ENCODE measurements at places on chromosomes 7 and 10. TPM values are rescaled to one million over a fixed set of nuclear protein-coding genes. Genes with fewer than 3 reads are reported as not detected.

GRCh38 chr10:11332846-11333245 lies 278.6 kb downstream of the USP6NL start:
- DNase-seq: no peak

- DNase-seq: no peak
Observed at GRCh38 chr10:22824520-22824919, 103.3 kb upstream of the ARMC3 start.

DNA sequence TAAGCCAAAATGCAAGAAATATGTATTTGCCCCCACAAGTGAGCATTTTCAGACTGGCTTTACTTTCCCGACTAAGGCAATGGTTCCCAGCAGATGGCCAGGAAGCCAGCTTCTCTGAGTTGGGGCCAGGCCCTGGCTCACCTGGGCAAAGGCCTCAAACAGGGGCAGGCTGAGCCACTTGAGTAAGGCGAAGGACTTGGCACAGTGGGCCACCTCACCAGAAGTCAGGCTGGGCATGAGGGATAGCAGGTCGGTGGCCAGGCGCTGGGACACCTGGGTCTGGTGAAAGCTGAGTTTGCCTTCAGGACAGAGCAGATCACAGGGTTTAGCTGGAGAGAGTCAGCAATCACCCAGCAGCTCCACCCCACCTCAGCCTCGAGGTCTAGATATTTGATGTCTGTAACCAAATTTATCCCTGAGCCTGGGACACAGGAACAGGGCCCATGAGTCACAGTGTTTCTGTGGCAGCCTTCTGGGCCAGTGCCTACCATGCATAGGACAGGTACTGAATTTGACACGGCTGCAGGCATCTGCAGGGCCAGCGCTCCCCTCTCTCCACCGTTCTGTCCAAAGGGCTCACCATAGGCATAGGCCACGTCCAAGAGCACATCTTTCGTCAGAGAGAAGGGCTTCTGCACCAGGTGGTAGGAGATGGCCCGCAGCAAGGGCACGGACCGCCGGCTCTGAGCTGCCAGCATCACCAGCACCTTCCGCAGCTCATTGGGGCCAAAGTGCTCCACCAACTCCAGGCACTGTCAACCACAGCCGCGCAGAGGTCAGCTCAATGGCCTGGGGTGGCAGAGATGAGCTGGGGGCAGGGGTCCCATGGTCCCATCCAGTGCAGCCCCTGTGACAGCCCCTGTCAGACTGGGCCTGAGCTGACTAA lies 7.3 kb downstream of the TBRG4 start:
- no peak for DNase-seq

DNA sequence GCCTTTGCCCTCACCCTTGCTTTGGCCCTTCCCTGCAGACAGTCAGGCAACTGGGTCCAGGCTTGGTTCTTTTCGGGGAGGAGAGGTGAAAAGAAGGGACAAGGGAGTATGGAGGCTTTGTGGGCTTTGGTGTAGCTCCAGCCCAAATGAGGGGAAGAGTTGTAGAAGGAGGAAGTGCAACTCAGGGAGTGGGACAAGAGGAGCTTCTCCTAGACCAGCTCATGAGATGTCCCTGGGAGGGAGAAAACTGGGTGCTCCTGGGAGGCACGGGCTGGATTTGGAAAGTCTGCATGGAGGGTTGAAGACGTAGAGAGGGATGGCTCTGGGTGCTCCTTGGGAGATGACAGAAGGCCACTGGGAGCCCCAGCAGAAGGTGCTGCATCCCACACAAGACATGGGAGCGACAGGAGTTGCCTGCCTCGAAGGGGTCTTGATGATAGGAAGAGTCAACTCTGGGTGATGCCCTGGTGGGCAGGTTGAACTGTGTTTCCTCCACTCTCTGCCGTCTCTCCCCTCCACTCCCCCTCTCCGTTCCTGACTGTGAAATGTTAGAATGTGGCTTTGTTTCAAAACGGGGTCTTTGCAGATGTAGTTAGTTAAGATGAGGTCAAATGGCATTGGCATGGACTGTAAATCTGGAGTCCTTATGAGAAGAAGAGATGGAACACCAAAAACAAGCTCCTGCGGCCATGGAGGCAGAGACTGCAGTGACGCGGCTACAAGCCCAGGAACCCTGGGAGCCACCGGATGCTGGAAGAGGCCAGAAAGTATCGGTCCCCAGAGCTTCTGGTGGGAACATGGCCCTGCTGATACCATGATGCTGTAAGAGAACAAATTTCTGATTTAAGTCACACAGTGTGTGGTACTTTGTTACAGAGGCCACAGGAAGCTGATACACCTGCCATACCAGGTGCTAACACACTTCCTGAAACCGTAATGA lies 298.5 kb downstream of the GLRX3 start:
- no peak for DNase-seq

DNA sequence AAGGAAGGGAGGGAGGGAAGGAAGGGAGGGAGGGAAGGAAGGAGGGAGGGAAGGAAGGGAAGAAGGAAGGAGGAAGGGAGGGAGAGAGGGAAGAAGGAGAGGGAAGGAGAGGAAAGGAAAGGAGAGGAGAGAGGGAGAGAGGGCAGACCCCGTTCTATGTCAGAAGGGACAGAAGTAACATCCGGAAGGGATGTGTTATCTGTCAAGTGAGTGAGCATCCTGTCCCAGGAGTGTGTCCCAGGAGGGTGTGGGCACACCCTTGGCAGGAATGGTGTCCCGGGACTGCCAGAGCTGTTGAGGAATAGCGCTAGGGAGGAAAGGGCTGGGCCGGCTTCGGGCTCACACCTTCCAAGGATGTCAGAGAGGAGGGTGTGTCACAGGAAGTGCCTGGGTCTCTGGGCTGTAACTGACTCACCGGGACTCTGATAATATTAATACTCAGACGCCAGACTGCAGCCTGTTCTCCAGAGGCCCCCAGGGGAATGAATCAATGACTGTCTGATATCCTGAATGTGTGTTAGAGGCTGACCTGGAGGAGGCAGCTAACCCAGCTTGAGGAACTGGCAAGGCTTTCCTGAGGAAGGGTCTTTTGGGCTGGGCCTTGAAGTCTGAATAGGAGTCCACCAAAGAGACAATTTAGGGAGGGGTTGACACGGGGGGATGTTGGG lies 125.6 kb upstream of the TNRC18 start:
- DNase-seq: no peak

GRCh38 chr7:50801907-50802306 lies 19.2 kb upstream of the GRB10 start:
- no peak for DNase-seq

DNA sequence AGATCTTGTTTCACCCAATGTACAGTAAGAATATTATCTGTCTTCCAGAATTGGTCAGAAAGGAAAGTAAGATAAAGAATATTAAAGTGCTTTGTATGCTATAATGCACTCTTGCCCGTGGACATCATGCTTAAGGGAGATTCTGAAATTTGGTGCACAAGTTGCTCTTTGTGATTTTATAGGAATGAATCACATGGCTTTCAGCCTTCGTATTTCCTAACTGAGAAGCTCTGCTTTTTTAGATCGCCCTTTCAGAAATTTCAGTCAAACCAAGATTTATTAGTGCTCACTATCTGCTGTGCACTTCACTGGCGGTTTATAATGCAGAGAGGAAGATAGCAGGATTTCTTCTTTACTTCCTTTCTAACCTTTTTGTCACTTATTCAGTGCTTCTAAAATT lies 1248.5 kb upstream of the LRRN3 start:
- no peak for DNase-seq

GRCh38 chr10:77409697-77410471 lies 227.7 kb downstream of the KCNMA1 start:
- DNase-seq: no peak

GRCh38 chr7:1214516-1214915 lies 18.2 kb upstream of the UNCX start:
- DNase-seq: no peak

- DNase-seq: peak; percentile 41
Observed at GRCh38 chr7:35492451-35493175, 202.3 kb downstream of the HERPUD2 start.

DNA sequence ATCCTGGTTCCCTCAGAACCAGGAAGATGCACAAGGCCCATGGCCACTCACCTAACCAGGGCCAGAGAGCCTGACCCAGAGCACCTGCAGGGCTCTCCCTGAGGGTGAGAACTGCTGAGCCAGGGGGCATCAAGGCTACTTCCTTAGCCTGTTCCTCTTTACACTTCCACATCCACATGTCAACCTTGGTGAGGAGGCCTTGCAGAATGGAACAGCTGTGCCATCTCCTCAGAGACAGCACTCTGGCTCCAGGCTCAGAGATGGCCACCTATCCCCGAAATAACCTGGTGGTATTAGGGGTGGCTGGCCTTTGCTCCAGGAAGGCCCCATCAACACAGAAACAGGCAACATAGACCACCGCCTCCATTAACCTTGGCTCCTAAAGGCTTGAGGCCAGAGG lies 473.0 kb downstream of the RPS24 start:
- no peak for DNase-seq

DPP6 gene
- total RNA-seq: not detected

SH2D4B gene
- 0.12 TPM for total RNA-seq

NKX1-2 gene
- 0.59 TPM for total RNA-seq

PRLHR gene
- total RNA-seq: 0.22 TPM

CLDN3 gene
- total RNA-seq: not detected

PLOD3 gene
- 47.1 TPM for total RNA-seq

DNAJC12 gene
- total RNA-seq: 54.7 TPM
